ENCODE measurements at places on chromosomes 16 and 17.

GRCh38 chr17:35766903-35767510 is 6.3 kb downstream of the C17orf50 start:
- peaks cover 10% of the 10 kb centered on the region for H3K4me1 ChIP-seq
- no peaks in the 10 kb centered on the region for H3K36me3 ChIP-seq
- no peak overlapping the region for H3K27ac ChIP-seq
- peak; percentile 44 for DNase-seq

- no peaks in the 10 kb centered on the region for H3K4me1 ChIP-seq
- no peak for DNase-seq
- no peak overlapping the region for H3K4me3 ChIP-seq
- H3K36me3 ChIP-seq = no peaks in the 10 kb centered on the region
Observed at GRCh38 chr16:72812672-72813071, 235.3 kb downstream of the ZFHX3 start.

GRCh38 chr16:69917739-69918138 is 33.4 kb upstream of the CLEC18A start:
- H3K4me3 ChIP-seq = no peak overlapping the region
- H3K27me3 ChIP-seq = no peaks in the 10 kb centered on the region
- peaks cover 4% of the 10 kb centered on the region for H3K36me3 ChIP-seq
- no peak overlapping the region for H3K27ac ChIP-seq

DNA sequence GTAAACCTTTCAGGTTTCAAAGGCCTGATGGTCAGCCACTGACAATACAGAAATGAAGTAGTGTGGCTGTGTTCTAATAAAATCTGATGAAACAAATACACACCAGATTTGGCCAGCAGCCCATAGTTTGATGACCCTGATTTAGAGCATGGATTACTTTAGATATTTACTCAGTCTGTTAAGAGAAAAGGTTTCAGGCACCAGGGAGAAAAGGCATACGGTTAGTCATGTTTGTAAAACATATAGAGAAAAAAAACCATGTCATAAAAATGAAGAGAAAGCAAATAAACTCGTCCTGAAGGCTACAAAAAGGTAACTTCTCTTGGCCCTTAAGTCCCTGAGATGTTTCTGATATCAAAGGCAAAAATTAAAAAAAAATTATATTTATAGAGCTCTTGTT is 112.1 kb downstream of the ADAMTS18 start:
- peaks cover 6% of the 10 kb centered on the region for H3K27me3 ChIP-seq
- no peaks in the 10 kb centered on the region for H3K36me3 ChIP-seq
- no peaks in the 10 kb centered on the region for H3K4me1 ChIP-seq
- DNase-seq = no peak
- H3K27ac ChIP-seq = no peak overlapping the region
- H3K4me3 ChIP-seq = no peak overlapping the region

DNA sequence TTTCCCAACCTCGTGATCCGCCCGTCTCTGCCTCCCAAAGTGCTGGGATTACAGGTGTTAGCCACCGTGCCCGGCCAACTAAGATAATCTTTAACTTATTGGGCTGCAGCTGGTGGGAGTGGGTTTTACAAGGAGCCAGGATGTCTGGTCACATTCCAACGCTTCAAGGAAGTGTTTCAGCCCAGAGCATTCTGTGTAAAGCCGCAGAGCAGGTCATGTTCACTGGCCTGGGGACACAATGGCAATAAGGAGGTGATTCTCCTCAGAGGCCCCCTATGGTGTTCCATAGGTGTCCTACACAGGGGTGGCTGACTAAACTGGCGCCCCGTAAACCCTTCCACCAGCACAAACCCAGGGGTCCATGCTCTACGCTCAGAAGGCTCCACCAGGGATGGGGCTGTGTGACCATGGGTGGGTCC is 1.2 kb downstream of the QPRT start:
- H3K27me3 ChIP-seq = no peaks in the 10 kb centered on the region
- peaks cover 20% of the 10 kb centered on the region for H3K4me1 ChIP-seq
- H3K36me3 ChIP-seq = peaks cover 3% of the 10 kb centered on the region
- no peak overlapping the region for H3K4me3 ChIP-seq
- H3K27ac ChIP-seq = peak overlapping the region; percentile 88

DNA sequence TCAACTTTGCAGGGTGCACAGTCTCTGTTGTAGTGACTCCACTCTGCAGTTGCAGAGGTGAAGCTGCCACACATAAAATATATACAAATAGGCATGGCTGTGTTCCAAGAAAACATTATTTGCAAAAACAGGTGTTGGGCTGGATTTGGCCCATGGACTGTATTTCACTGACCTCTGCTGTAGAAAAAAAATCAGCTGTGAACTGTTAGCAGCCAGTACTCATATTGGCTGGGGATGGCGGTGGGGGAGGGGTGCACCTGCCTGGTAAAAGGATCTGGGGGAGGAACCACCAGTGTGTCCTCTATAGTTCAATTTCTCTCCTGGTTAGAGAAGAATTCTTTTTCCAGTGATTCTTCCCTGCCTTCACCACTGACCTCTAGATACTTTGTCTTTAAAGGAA is 50.0 kb downstream of the SHISA9 start:
- peaks cover 3% of the 10 kb centered on the region for H3K27me3 ChIP-seq
- no peaks in the 10 kb centered on the region for H3K36me3 ChIP-seq
- no peak overlapping the region for H3K27ac ChIP-seq
- H3K4me3 ChIP-seq = no peak overlapping the region

DNA sequence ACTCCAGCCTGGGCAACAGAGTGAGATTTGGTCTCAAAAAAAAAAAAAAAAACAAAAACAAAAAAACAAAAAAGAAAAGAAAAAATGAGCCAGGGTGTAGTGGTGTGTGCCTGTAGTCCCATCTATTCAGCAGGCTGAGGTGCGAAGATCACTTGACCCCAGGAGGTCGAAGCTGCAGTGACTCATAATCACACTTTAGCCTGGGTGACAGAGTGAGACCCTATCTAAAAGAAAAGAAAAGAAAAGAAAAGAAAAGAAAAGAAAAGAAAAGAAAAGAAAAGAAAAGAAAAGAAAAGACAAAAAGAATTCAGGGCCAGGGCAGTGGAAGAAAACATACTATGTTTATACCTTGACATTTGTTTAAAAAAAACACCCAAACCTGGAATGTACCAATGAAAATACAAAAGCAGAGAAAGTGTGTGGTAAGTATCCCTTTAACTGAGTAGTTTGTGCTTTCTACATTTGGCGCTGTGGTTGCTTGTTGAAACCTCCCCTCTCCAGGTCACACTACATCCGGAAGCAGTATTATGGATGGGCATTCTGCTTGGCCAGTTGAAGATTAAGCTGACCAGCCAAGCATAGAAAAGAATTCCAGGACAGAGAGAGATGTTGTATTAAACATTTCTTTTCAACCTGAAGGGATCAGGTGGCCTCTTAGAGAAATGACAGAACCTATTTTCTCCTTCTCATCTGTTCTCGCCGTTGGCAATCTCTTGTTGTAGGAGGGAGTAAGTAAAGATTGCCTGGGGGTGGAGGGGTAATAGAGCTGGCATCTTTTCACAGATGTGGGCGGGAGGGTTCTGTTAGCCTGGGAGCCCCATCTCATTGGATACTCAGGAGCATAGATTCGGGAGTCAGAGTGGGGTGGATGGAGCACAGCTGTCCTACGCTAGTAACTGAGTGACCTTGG is 12.1 kb upstream of the PRKCB start:
- DNase-seq = no peak
- no peaks in the 10 kb centered on the region for H3K27me3 ChIP-seq
- H3K36me3 ChIP-seq = no peaks in the 10 kb centered on the region
- no peak overlapping the region for H3K4me3 ChIP-seq

DNA sequence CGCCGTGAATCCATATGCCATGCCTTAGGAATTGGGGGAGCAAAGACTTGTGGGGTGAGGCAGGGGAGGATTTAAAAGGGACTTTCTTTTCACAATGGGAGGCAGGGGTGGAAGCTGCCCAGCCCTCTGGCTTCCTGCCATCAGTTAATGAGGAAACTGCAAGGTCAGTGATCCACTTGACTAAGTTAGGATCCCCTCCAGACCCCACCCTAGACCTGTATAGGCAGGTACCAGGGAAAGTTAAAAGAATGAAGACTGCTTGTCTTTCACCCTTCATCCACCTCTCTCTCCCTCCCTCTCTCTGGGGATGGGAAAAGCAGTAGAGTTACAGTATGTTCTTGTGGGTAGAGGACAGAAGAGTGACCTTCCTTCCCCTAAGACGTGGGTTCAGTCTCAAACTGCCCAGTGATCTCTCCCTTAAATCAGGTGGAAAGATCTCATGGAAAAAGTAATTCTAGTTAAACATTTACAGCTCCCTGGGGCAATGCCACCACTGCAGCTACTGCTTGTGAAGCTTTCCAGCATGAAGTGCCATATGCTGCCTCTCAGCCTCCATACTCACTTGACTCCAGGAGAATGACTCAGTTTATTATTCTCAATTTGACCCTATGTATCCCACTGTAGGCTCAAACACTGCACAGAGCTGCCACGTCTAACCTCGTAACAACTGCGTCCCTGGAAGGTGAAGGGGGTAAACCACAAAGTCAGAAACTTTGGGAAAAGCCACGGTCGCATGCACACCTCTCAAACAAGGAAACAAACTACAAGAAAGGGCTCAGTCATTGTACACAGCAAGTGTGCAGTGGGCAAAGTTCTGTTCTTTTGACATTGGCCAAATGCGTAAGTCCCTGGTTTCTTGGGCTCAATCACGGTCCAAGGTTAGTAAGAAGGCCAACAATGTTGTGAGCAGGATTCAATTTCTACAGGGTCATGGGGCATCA is 1.2 kb downstream of the COA3 start:
- H3K4me3 ChIP-seq = peak overlapping the region; percentile 92
- no peaks in the 10 kb centered on the region for H3K27me3 ChIP-seq
- H3K27ac ChIP-seq = peak overlapping the region; percentile 9
- no peak for DNase-seq

DNA sequence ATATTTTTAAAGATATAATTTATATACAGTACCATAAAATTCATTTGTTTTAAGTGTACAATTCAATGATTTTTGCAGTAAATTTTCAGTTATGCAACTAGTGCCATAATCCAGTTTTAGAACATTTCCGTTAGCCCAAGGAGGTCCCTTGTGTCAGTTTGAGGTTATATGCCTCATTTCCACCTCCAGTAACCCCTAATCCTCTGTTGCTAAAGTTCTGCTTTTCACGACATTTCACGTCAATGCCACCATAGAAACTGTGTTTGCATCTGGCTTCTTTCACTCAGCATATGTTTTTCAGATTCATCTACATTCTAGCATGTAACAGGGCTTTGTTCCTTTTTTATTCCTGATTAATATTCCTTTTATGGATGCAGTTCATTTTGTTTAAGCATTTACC is 42.4 kb upstream of the NUDT7 start:
- no peaks in the 10 kb centered on the region for H3K36me3 ChIP-seq
- no peaks in the 10 kb centered on the region for H3K4me1 ChIP-seq
- no peak for DNase-seq
- H3K27ac ChIP-seq = no peak overlapping the region
- H3K4me3 ChIP-seq = no peak overlapping the region

DNA sequence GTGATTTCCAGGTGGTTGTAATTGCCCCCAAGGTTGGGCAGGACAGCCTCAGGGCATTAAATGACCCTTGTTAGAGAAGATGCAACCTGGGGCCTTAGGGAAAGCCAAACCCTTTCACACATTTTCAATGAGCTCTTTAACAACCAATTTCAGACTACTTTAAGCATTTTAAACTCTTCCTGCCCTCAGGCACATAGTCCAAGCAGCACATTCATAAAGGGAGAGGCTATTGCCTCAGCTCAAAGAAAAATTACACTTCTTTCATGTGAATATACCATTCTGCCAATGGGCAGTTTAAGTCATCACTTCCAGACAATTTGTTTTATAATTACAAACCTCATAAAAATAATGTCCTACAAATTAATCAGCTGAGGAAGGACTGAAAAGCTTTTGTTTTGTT is 544.5 kb downstream of the NPIPA7 start:
- H3K4me3 ChIP-seq = no peak overlapping the region
- no peaks in the 10 kb centered on the region for H3K4me1 ChIP-seq
- no peak overlapping the region for H3K27ac ChIP-seq
- H3K27me3 ChIP-seq = no peaks in the 10 kb centered on the region

GRCh38 chr16:85234310-85235204 is 122.3 kb upstream of the CIBAR2 start:
- H3K4me3 ChIP-seq = no peak overlapping the region
- H3K27me3 ChIP-seq = peaks cover 14% of the 10 kb centered on the region
- DNase-seq = no peak

- DNase-seq = peak; percentile 8
- H3K27me3 ChIP-seq = peaks cover 8% of the 10 kb centered on the region
- peaks cover 6% of the 10 kb centered on the region for H3K4me1 ChIP-seq
- H3K27ac ChIP-seq = no peak overlapping the region
Observed at GRCh38 chr16:79639576-79640311, 39.2 kb upstream of the MAF start.

DNA sequence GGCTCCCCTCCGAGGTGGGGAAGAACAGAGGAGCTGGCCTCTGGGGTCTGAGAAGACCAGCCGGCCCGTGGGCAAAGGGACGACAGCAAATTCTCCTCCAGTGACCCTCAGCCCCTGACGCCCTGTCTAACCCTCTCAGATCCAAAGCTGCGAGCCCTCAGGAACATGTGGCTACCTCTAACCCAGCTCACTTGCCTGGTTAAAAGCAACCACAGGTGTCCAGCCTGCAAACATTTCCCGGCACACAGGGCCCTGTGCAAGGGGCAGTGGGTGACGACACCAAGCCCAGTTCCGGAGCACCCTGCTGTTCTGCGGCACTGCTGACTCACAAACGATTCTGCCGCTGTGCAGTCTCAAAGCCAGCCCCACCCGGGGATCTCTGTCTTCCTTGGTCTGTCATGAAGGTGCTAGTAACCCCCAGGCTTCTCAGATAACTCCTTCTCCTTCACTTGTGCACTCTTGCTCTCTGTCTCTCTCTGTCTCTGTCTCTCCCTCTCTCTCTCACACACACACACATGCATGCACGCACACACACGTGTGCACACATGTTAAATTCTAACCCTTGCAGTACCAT is 23.0 kb downstream of the WNT3 start:
- no peaks in the 10 kb centered on the region for H3K36me3 ChIP-seq
- no peaks in the 10 kb centered on the region for H3K4me1 ChIP-seq
- no peak overlapping the region for H3K4me3 ChIP-seq
- no peak for DNase-seq

- no peak overlapping the region for H3K4me3 ChIP-seq
- no peaks in the 10 kb centered on the region for H3K36me3 ChIP-seq
- H3K27ac ChIP-seq = no peak overlapping the region
Observed at GRCh38 chr16:57725151-57725550, 10.4 kb upstream of the KATNB1 start.

DNA sequence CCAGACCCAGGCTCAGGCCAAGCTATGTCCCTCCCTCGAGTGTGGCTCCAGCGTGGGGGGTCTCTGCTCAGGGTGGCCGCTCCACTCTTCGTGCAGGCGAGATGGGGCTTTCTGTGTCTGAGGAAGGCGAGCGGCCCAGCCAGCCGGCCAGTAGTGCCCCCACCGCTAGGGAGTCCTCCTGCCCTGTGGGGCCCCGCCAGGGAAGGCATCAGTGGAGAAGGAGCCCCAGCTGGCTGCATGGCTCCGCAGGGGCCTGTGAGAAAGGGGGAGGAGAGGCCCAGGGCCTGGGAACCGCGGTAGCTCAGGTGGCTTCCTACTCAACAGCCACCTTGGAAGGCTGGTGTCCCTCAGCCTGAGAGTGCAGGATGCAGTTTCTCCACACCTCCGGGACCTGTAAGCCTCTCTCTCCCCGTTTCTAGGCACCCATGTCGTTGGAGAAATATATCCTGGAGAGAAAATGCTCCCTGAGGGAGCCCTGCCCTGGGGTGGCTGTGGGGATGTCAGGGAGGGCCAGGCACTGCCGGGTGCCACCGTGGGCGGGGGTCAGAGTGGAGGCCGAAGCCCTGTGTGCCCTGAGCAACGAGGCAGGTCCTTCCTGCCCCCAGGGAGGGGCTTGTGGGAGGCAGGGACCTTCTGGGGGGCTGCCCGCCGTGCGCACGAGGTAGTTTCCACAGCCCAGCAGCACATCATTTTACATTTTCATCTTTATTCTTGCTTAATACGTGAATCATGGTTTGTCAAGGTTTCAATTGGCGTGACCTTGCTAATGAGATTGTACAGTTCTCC is 3.3 kb downstream of the PIGQ start:
- no peaks in the 10 kb centered on the region for H3K27me3 ChIP-seq
- peaks cover 20% of the 10 kb centered on the region for H3K4me1 ChIP-seq

Data from activated CD8-positive, alpha-beta T cell treated with anti-CD3 and anti-CD28 coated beads for 36 hours (primary cell).